ENCODE measurements at places on chromosomes 4 and X. TPM values are rescaled to one million over a fixed set of nuclear protein-coding genes. Genes with fewer than 3 reads are reported as not detected.

The POLN gene
- under 0.01 TPM for total RNA-seq

The RBMXL3 gene
- total RNA-seq, result not detected

The IBSP gene
- not detected for total RNA-seq

The NSG1 gene
- 0.35 TPM for total RNA-seq

The TCEAL2 gene
- not detected for total RNA-seq

The GAGE12J gene
- not detected for total RNA-seq

The USP27X gene
- total RNA-seq, result 1.9 TPM

The ZFP92 gene
- total RNA-seq, result 0.29 TPM

The ITIH6 gene
- total RNA-seq, result not detected

The POF1B gene
- total RNA-seq, result not detected

The MUC7 gene
- not detected for total RNA-seq

The YIPF6 gene
- 28.4 TPM for total RNA-seq

The GCNA gene
- 0.58 TPM for total RNA-seq

The SAGE1 gene
- not detected for total RNA-seq

The STATH gene
- total RNA-seq, result not detected

The LUZP4 gene
- total RNA-seq, result not detected

The NSUN7 gene
- total RNA-seq, result not detected

The NAA11 gene
- not detected for total RNA-seq

The EIF1AX gene
- total RNA-seq, result 68.1 TPM

The PPP2R2C gene
- total RNA-seq, result not detected

The HMGN5 gene
- 0.29 TPM for total RNA-seq

The FGFBP2 gene
- not detected for total RNA-seq

The GRIA2 gene
- not detected for total RNA-seq

The TMEM31 gene
- not detected for total RNA-seq

The NKX1-1 gene
- total RNA-seq, result not detected

The PRR32 gene
- total RNA-seq, result not detected

The MAGEA6 gene
- not detected for total RNA-seq

The TMEM35A gene
- total RNA-seq, result 2.7 TPM

The ADH4 gene
- total RNA-seq, result not detected

The MOSPD2 gene
- 35.7 TPM for total RNA-seq

The BEND4 gene
- 0.29 TPM for total RNA-seq

The DUX4 gene
- not detected for total RNA-seq

The JADE3 gene
- 1.7 TPM for total RNA-seq

The CHRDL1 gene
- total RNA-seq, result 4.3 TPM

The SLC6A14 gene
- not detected for total RNA-seq

The BEND2 gene
- not detected for total RNA-seq

The SSX4B gene
- total RNA-seq, result not detected

The CTAG1A gene
- total RNA-seq, result not detected

The ADGRG4 gene
- not detected for total RNA-seq

The VCX2 gene
- not detected for total RNA-seq

The SSX2B gene
- total RNA-seq, result not detected

The OCIAD2 gene
- total RNA-seq, result 28.8 TPM

The GAGE2A gene
- total RNA-seq, result not detected
